ENCODE measurements at places on chromosomes 4 and X.

DNA sequence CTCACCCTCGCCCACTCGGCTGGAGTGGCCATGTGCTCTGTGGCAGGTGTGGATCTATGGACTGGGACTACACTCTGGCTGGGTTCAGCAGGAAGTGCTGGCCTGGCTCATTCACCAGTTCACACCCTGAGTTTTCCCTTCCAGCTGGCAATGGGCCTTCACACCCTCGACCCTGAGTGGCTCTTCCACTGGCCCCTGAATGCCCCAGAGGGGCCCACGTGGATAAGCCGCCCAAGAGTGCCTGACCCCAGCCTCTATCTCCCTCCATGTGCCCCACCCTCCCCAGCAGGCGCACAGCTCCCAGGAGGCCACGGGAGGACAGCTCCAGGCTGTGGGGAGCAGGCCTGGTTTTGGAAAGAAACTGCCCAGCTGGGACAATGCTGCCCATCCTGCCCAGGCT lies 234.1 kb downstream of the AFAP1 start:
- no peak for DNase-seq

GRCh38 chrX:140710710-140711109 lies 1.2 kb downstream of the LINC00632 start:
- no peak for DNase-seq

DNA sequence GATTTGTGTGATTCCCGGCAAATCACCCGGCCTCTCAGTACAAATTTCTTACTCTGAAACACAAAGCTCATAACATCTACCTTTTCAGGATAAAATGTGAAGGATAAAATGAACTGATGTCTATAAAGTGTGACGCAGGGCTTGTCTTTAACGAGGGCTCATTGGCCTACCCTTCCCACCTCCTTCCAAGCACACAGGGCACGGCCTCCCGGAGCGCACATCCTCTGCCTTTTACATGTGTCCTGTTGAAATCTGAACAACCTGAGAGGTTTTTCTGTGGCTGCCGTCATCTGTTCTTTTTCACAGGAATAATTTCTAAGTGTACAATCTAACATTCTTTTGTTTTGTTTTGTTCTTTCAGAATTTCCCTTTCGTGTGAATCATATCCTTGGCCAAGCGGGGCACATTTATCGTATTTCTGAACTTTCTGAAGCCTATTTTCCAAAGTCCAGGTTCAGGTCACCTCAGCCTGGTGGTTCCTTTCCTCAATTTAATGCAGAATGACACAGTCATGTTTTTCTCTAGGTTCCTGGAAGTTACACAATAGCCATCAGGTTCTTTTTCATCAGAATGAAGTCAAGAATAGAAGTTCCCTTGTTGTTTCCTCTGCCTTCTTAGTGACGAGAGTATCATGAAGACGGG lies 53.1 kb upstream of the SPRY1 start:
- no peak for DNase-seq

GRCh38 chrX:26146024-26146423 lies 7.9 kb downstream of the MAGEB18 start:
- no peak for DNase-seq

GRCh38 chr4:172692701-172693100 lies 475.9 kb upstream of the GALNT7 start:
- DNase-seq = no peak

DNA sequence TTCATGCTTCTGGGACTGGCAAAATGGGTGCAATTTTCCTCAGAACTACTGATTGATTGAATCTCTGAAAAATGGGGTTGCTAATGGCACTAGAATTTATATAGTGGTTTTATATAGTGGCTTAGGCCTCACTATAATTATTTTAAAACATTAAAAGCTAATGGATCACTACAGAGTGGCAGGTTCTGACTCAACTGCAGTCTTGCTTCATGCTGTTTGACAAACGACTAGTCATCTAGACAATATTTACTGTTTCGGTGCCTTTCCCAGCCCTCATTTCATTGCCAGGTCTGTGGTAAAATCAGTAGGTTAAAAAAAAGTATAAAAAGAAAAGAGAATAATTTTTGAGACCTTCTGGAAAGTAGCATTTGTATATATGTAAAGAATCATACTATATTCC lies 352.8 kb upstream of the ATOH1 start:
- no peak for DNase-seq

DNA sequence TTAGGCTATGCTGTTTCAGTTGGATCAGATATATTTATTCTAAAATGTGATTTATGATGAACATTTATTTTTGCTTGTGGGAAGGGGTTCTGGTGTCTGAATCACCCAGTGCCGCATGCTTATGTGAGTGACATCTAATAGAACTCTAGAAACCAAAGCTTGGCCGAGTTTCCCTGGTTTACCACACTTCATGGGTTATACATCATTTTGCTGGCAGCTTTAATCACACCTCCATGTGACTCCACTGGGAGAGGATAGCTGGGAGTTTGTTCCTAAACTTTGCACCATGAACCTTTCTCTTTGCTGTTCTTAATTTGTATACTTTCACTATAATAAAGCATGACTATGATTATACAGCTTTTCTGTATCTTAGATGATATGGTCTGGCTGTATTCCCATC lies 382.9 kb downstream of the INPP4B start:
- DNase-seq = no peak

All from HepG2 (cell line).